ENCODE measurements at places on chromosomes 5 and 9. TPM values are rescaled to one million over a fixed set of nuclear protein-coding genes. Genes with fewer than 3 reads are reported as not detected.
A peak's percentile ranks its signal among the peaks of the same experiment; 100 is the strongest.

- no peak for DNase-seq
Measured at GRCh38 chr5:69416180-69416579, 1.3 kb downstream of the MARVELD2 start.

GRCh38 chr9:122322553-122322952, 48.3 kb upstream of the PTGS1 start:
- no peak for DNase-seq

DNA sequence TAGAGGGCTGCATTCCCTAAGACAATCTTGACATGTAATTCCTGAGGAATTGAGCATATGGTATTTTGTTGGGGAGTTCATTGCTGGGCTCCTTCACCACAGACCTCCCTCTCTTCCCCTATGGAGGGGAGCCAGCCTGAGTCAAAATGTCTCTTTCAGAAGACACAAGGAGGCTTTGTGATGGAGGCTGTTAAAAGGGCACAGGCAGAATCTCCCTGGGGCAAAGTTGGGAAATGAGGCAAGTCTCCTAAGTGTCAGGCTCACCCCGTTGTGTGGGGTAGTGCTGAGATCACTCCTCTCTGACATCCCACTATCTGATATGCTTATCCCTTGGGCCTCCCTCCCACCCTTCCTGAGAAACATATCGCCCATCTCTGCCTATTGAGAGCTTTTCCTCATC, 30.6 kb downstream of the GFRA3 start:
- DNase-seq = peak; percentile 25

DNA sequence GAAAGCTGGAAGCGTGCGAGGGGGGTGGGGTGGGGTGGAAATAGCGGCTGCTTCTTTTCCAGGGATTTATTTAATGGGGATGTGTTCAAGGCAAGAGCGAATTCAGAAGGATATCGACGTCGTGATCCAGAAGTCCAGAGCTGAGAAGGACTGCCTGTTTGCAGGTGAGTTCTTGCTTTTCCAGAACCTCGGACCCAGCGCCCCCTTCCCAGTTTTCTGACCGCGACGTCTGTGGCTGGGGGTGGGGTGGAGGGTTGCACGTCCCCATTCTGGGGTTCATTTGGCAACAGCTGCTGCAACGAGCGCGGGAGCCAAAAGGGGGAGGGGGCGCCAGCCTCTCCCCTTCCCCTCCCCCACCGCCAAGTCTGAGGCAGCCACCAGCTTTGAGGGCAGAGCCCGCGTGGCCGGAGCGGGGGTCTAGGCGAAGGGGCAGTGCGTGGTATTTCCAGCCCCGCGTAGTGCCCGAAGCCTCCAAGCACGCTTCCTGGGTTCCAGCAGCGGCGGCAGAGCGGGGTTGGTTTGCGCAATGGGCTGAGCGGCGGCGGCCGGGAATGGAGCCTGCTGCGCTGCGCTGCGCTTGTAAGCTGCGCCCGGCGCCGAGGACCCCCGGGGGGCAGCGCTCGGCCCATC, 701 bp downstream of the PARP8 start:
- DNase-seq = peak; percentile 60

DNA sequence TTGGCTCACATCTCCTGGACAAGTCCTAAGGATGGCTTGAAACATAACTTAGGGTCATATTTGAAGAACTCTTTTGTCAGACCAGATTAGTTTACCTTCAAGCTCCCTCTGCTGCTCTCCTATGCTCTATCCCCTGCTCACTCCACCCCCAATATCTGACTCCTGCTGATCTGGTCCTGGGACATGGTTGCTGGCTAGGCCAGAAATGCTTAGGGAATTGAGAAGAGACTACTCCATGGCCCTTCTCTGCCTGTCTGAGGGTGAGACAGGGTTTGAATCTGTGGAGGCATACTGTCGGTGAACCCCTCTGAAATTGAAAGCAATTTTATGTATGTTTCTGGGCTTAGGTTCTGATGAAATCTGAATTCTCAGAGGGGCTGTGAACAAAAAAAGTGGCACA, 3.3 kb downstream of the OTULIN start:
- no peak for DNase-seq

- DNase-seq = no peak
Measured at GRCh38 chr9:92762196-92762595, 2.4 kb downstream of the BICD2 start.

- no peak for DNase-seq
Measured at GRCh38 chr5:65986796-65987195, 60.4 kb downstream of the ERBIN start.

RC3H2 gene
- 58.0 TPM for total RNA-seq

JAK2 gene
- 39.7 TPM for total RNA-seq

All from spinal cord (tissue), 10 donors.